ENCODE measurements at places on chromosomes 12 and 14.
A peak's percentile ranks its signal among the peaks of the same experiment; 100 is the strongest.

- DNase-seq: no peak
These were observed 200.6 kb downstream of the BCAT1 start for GRCh38 chr12:24748326-24748725.

DNA sequence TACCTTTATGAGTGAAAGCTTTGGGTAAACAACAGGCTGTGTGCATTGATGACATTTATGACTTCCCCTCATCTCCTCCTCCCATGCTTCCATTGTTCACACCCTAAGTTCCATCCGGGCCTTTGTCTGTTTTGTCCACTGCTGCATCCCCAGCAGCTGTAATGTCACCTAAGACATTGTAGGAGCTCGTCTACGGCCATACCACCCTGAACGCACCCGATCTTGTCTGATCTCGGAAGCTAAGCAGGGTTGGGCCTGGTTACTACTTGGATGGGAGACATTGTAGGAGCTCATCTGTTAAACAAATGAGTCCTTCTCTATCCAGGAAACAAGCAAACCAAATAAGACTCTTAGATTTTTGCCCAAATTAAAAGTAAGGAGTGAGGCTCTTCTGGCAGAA lies 40.4 kb upstream of the SYCP3 start:
- DNase-seq: no peak

GRCh38 chr12:93317227-93317626 lies 60.5 kb upstream of the NUDT4 start:
- DNase-seq: peak; percentile 19

- DNase-seq: no peak
These were observed 11.3 kb upstream of the DACT1 start for GRCh38 chr14:58626431-58626831.

DNA sequence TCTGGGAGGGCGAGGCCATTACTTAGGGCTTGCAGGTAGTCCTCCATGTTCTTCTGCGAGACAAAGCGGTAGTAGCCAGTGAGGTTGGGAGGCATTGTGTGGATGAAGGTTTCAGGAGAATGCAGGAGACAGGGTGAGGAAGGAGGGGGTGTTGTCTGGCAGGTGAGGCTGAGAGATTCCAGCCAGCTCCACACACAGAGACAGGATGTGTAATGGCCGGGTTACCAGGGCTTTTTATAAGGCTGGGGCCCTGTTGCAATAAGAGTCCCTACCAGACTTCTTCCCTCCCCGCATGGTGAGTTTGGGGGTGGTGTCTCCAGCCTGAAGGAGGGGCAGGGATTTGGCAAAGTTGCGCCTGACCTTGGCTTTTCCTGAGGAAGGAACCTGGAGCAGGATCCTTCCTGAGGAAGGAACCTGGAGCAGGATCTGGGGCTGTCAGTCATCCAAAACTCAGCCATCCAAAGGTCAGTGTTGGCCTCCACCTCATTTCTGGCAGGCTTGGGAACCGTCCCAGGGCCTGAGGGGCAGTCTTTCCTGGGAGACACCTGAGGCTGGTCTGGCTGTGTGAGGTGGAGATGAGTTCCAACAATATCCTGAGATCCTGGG lies at the start of gene RBP5:
Gene RBP5 (minus strand): TSS at position 209 of the 606 bp plus-strand sequence. CDS start 114 bp downstream, at position 95.
- no peak for DNase-seq

DNA sequence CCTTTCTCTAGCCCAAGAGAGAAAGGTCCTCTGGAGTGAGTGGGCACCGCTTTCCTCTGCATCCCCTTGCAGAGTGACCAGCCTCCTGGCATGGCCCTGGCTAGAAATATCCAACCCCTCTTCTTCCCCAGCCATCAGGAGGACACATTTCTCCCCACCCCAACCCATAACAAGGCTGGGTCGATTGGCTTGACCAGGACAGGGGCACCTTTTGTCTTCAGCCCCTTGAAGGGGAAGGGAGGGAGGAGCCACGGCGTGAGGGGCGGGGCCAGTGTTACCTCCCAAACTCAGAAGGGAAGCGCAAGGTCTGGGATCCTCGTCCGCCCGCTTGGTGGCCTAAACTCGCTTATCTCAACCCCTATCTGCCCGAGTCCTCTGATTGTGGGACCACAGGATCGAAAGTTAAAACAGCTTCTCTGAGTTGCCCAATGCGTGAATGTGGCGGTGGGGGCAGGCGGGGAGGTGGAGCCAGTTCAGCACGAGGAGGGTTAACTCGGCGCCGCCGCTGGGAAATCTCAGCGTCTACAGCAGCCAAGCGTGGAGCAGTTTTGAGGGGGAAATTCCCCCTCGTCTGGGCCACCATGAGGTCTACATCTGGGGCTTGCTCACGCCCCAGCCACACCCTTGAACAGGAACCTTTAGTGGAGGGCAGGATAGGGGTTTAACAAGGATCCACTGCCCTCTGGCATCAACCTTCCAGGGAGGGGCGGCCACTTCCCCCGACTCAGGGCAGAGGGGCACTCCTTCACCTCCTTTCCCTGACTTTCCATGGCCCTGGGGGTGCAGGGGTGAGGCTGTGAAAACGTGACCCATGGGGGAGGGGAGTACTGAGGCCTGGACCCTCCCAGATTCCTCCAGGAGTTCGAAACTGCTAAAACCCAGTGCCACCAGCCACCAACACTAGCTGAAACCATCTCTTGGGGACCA lies 795 bp downstream of the STAT6 start:
- DNase-seq: no peak

DNA sequence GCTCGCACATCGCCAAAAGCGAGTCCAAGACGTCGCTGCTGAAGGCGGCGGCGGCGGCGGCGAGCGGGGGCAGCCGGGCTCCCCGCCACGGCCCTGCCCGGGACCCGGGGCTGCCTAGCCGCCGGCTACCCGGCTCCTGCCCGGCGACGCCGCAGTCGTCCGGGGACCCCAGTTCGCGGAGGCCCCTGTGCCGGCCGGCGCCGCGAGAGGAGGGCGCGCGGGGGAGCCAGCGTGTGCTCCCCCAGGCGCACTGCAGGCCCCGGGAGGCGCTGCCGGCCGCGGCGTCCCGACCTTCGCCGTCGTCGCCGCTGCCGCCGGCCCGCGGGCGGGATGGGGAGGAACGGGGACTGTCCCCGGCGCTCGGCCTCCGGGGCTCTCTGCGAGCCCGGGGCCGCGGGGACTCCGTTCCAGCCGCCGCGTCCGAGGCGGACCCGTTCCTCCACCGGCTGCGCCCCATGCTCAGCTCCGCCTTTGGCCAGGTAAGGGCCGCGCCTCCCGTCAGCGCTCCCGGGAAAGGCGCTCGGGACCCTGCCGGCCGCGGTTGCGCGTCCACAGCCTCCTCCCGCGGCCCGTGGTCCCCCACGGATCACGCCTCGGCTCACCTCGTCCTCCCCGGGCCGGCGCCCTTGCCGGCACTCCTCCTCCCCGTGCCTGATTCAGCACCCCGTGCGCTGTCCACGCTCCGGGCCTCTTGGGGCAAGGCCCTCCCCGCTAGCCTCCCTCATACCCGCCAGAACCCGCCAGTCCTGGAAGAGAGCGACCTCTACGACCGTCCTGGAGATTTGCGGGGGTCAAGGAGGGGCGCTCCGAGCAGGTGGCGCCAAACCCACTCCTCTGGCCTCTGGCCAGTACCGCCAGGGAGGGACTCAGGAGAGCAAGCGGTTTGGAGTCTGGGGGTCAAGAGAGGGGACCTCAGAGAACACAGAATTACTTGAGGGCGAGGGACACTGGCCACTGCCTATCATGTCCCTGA lies 721 bp downstream of the CABP1 start:
- no peak for DNase-seq

- DNase-seq: peak; percentile 74
These were observed 245.9 kb upstream of the ARID2 start for GRCh38 chr12:45483571-45483970.

DNA sequence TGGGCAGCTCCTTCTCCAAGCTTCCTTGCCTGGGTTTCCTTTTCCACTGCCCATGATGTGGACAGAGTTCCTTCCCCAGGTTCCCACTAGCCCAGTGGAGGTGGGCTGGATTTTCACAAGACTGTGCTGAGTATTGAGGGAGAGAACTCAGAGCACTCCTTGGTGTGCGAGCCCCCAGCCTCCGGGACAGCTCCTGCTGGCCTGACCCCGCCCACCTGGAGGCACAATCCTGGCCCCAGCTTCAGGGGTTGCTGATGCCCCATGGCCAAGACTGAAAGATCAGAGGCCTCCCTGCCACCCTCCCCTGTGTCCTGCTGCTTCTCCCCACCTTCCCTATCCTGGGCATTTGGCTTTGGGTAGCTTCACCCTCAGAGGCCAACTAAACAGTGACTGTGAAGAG lies 7.7 kb downstream of the KCNH3 start:
- no peak for DNase-seq

GRCh38 chr12:46933947-46934346 lies 108.2 kb upstream of the SLC38A4 start:
- DNase-seq: peak; percentile 40

DNA sequence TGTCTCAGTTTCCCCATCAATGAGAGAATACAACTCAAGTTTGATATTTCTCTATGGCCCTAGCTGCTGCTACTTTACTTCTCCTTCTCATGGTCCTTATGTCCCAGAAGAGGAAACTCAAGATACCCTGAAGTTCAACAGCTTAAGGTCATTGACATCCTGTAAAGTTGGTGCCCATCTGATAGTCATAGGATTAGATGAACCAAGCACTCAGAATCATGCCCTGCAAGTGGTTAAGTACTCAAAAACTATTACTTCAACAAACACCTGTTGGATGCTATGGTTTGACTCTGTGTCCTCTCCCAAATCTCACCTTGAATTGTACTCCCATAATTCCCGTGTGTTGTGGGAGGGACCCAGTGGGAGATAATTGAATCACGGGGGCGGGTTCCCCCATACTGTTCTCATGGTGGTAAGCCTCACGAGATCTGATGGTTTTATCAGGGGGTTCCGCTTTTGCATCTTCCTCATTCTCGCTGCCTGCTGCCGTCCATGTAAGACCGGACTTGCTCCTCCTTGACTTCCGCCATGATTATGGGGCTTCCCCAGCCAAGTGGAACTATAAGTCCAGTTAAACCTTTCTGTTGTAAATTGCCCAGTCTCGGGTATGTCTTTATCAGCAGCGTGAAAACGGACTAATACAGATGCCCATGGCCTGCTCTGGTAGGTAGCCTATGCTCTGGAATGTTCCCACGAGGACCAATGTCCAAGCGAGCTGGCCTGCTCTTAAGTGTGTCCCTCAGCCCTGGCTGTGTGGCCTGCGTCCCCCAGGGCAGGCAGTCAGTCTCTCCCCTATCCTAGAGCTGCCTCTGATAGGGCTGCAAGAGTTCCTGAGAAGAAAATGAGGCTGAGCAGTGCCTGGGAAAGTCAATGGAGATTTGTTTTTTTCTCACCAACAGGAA lies 18.1 kb downstream of the CAMKK2 start:
- no peak for DNase-seq

GRCh38 chr14:92173668-92174067 lies 51.9 kb downstream of the CPSF2 start:
- DNase-seq: no peak

DNA sequence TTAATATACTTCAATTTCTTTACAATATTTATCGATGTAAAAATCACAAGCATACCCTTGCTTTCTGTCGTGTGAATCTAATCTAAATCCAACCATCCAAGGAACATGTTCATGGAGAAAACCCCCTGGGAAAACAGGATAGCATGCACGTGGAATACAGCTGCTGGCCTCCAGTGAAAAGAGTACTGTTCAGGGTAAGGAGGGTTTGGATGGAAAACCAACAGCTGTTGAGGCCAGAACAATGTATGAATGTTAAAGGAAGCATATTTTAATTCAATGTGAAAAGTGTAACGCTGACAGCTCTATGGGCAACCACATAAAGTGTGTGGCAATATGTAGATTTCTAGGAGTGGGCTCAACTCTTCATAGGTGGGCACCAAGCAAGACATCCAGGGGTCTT lies 344.0 kb downstream of the TMEM132D start:
- no peak for DNase-seq

GRCh38 chr12:84638811-84639368 lies 273.7 kb downstream of the SLC6A15 start:
- no peak for DNase-seq

DNA sequence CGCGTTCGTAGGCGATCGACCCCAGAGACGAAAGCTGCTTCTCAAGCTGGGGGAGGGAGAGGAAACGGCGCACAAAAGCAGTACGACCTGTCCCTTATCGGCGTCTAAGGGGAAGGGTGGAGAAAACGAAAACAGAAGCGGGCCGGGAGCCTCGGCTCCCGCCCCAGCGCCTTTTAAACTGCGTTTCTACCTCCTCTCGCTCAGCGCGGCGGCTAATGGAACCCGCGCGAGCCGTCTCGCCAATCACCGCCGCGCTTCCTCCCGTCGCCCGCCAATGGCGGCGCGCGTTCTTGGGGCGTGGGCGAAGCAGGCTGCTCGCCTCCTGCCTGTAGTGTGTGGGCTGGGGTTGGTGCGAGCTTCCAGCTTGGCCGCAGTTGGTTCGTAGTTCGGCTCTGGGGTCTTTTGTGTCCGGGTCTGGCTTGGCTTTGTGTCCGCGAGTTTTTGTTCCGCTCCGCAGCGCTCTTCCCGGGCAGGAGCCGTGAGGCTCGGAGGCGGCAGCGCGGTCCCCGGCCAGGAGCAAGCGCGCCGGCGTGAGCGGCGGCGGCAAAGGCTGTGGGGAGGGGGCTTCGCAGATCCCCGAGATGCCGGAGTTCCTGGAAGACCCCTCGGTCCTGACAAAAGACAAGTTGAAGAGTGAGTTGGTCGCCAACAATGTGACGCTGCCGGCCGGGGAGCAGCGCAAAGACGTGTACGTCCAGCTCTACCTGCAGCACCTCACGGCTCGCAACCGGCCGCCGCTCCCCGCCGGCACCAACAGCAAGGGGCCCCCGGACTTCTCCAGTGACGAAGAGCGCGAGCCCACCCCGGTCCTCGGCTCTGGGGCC lies at the start of gene TMPO:
Gene TMPO (plus strand): TSS at position 304 of the 824 bp plus-strand sequence. CDS start 278 bp downstream, at position 582.
- DNase-seq: peak; percentile 60

- DNase-seq: no peak
These were observed 20.2 kb downstream of the AKAP6 start for GRCh38 chr14:32349322-32349721.

DNA sequence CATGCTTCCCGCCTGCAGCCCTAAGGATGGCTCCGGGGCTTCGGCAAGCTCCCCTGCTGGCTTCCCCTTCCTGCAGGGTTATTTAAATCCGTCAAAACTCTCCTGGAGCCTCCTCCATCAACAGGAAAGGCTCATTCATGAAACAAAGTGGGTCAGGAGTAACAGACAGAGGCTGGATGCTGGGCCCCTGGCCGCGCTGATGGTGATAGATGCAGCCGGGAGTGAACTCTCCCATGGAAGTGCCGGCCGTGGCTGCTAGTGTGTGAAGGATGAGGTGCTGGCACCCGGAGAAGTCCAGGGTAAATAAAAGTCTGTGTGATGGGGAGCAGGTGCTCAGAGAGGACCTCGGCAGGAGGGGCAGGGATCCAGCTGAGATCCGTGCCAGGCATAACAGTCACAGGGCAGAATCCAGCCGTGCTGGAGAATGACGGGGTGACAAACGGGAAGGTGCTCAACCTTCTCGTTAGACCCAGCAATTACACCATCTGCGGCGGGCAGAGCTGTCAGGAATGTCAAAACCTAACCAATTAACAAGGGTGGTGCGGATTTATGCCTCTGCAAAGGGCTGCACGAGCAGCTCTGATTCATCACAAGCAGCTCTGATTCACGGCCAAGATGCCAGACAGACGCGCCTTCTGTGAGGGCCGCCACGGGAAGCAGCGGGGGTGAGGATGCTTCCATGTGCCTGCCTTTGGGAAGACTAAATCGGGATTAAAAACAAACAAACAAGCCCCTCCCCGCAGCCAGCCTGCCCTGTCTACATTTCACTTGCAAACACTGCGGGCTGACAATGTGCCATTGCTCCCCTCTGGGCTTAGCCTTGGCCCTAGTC lies 55.6 kb downstream of the SYNE3 start:
- DNase-seq: no peak

Data from LNCaP clone FGC (cell line).